GM23248 (cell line): ENCODE measurements at places on chromosomes 11 and 22.

GRCh38 chr11:91296629-91297028, 928.0 kb upstream of the FAT3 start:
- no peak for DNase-seq

DNA sequence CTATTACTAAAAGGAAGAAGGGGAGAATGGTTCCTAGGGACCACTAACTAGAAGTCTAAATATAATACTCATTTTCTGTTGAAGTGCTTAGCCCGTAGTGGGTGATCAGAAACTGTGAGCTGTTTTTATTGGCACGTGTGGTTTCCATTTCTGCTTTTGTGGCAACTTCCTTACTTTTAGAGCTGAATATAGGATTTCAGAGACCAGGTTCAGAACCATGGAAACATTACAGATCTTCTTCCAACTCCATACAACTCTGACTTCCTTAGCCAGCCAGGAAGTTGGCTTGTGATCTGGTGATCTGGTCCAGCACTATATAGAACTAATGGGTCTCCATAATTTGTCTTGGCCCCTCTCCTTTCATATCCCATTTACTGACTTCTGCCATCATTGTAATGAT, 2.6 kb upstream of the ME3 start:
- no peak for DNase-seq

DNA sequence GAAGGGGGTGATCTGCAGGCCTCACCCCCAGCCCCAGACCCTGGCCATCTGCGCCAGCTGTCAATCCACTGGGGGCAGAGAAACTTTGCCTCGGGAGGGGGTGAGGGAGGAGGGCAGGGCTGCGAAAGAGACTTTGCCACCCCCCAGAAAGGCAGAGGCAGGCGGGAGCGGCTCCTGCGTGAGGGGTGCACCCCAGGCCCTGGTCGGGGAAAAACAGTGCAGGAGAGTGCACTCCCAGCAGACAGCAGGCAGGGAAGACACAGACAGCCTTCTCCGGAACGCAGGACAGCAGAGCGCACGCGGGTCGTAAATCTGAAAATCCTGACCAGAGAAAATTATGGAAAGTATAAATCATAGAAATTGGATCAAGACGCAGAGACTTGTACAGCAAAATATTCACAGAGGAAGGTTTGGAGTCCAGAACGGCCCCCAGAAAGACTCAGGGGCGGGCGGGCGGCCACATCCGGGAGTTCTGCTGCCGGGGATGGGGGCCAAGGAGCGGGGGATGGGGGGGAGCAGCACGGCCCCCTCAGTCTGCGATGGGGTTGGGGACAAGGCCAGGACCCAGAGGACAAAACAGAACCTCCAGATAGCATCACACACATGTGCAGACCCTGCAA, 8.0 kb upstream of the MRPL23 start:
- peak; percentile 19 for DNase-seq

DNA sequence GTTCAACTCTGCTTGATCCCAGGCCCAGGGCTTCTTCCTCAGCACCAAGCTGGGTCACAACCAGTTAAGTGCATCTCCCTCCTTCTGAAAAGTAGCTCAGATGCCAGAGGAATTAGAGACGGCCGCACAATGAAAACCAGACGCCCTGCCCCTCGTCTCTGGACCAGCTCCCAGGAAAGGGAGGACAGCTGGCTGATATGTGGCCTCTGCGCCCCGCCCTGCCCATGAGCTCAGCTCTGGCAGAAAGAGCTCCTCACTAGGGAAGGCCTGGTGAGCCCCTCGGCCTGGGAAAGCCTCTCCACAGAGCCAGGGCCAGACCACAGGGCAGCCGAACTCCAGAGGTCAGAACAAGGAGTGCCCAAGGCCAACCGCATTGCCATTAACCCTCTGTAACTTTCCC, 18.1 kb upstream of the SCGB1A1 start:
- DNase-seq = peak; percentile 95

DNA sequence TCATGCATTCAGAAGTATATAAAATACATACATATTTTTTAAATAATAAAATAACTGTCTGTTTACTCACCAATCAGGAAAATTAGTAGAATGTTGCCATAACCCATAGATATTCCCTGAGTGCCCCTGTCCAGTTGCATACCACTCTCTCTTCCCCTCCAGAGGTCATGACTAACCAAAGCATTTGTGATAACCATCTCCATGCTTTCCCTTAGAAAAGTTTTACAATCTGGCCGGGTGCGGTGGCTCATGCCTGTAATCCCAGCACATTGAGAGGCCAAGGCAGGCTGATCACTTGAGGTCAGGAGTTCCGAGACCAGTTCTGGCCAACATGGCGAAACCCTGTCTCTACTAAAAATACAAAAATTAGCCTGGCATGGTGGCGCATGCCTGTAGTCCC, 33.2 kb upstream of the LDHA start:
- DNase-seq = no peak

DNA sequence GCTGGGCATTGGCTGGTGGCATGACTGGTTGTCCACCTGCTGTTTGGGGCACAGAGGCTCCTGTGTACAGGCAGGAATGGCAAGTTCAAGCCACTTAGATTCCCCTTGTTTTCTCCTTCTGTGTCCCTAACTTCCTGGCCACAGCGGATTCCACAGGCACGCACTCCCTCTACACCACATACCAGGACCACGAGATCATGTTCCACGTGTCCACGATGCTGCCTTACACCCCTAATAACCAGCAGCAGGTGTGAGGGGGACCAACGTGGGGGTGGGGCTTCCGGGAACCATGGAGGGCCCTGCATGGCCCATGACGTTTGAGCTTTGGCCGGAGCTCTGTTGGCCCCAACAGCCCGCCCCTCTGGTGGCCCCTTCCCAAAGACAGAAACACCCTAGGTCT, 7.8 kb downstream of the SIPA1 start:
- DNase-seq = no peak

- peak; percentile 50 for DNase-seq
Measured at GRCh38 chr11:65084598-65085375, 765 bp downstream of the ZFPL1 start.

DNA sequence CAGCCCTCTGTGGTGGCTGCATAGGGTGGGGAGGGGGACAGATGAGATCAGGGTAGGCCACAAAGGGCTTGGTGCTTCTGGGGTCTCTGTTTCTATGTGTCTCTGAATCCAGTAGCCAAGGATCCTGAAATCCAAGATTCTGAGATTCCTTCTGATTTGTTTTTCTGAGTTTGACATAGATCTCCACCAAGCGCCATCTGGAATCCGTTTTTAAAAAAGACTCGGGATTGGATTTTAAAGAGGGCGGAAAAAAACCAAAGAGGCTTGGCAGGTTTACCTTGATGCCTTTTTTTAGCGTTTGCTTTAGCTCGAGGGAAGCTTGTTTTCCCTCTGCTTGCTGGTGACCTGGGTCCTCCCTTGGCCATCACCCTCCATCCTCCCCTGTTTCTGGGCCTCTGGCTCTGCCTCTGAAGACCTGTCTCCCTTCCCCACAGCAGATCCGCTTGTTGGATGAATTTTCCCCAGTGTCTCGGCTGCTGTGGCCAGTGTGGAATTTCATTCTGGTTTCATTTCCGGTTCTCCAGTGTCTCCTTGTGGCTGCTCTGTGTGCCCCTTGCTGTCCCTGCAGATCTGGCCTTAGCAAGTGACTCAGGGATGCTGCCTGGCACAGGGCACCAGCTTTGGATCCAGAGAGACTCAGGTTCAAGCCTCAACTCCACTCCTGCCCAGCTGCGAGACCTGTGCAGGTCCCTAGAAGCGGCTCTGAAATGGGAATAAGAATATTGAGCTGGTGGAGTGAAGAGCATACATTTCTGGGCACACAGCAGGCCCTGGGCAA, 15.1 kb downstream of the SYNGR1 start:
- DNase-seq = peak; percentile 38

DNA sequence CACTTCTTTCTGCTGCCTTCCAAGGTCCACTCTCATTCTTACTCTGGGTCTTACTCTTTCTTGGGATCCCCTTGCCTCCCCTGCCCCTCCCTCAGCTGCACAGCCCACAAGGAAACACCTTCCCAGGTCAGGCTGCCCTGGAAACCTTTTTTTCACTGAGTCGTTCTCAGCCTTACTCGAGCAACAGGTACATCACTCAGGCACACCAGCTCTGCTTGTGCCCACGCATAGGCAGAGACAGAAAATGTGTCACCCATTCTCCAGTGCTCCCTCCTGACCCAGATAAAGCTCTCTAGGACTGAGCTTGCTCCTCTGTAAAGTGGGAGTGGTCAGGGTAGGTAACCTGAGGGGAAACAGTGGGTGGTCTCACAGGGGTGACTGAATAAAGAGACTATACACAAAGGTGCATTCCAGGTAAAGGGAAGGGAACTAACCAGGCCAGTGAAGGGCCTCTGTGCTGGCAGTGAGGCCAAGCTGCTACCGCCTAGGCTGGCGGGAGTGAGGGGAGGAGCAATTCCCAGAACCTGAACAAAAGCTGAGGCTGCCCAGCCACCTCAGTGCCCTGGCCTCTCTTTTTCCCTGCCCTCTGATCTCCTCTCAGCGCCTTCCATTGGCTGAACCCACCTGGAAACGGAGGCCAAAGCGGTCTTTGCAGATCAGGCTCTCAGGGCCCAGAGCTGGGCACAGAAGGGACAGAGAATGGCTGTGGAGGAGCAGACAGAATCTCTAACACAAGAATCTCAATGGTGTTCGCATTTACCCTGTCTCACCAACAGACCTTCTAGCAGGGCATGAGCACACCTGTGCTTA, 15.9 kb downstream of the PRG3 start:
- no peak for DNase-seq

- no peak for DNase-seq
Measured at GRCh38 chr11:81135570-81135969, 1598.1 kb downstream of the FAM181B start.

DNA sequence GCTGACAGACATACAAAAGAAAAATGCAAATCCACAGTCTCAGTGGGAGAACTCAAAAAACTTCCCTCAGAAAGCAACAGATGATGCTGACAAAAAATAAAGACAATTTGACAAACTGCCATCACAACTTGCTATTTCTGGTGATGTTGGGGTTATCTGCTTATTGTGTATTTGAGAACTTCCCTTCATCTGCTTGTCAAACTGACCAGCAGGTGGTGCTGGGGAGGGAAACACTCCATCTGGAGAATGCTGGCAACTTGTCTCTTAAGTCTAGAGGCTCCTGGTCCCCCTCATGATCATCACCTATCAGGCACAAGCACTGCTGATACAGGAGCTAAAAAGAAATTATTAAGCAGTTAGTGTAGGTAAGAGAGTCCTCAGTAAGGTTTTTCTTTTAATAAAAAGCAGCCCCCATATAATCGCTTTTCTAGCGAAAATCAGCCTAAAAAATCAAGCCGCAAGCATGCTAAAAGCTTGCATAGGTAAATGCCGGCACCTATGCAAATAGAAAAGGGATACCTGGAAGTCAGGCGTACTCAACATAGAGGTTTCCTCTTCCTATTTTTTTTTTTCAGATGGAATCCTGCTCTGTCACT, 9.8 kb upstream of the FAM111B start:
- peak; percentile 67 for DNase-seq

- peak; percentile 82 for DNase-seq
Measured at GRCh38 chr22:41288245-41288946, 2.4 kb upstream of the RANGAP1 start.

DNA sequence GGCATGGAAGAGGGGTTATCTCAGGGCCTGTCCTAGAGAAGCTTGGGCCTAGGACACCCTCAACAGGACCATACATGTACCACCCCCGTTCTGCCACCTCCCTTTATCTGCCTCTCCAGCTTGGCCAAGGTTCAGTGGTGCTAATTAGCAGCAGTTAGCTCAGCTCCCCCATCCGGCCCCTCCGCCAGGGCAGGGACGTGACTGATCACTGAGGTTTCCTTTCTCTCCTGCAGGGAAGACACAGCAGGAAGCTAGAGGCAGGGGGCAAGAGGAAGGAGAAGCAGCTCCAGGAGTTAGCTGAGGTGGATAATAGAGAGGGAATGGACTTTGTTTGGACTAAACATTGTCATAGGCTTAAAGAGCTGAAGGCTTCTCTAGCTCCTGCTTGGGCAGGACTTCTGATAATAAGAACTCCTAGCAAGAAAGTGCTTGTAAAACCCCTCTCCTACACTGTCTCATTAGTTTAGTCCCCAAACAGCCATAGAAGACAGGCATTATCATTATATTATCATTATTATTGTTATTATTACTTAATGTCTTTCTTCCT, 53.8 kb downstream of the BUD13 start:
- DNase-seq = no peak

- peak; percentile 94 for DNase-seq
Measured at GRCh38 chr22:19962909-19963806, 21.5 kb upstream of the TXNRD2 start.

- no peak for DNase-seq
Measured at GRCh38 chr11:11657218-11657955, 35.6 kb upstream of the GALNT18 start.

DNA sequence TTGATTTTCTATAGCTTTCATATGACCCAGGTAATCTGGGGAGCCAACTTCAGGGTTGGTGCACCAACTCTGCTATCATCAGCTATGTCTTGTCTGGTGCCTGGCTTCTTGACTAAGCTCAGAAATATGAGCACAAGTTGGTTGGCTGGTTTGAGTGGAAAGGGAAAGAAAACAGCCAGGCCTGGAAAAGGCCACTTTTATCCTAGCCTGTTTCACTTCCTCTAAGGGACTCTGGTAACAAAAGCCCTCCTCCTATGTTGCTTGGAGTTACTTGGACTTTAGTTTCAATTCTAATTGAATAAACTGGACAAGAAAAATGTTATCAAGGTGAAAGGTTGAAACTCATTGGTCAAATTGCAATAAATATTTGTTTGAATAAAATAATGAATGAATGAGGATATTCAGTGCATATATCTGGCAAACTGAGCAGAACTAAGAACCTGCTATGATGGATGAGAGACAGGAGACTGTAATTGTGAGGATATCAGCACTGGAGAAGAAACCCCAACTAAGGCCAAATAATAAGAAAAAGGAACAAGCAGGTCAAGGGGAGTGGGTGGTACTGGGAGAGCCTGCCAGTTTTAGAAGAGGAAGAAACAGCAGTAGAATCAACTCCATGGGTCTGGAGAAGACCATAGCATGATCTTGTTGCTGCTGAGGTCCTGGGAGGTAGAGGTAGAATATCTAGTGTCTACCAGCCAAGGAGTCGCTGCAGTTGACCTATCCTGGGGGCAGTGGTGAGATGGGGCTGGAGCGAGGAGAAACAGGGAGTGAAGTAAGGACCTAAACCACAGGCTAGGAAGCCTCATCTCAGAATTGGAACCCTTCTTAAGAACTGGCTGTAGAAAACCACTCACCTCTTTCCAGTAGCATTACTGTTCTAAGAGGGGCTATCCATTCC, 8.2 kb downstream of the ROBO4 start:
- DNase-seq = no peak

- no peak for DNase-seq
Measured at GRCh38 chr22:39097098-39098020, at the start of gene APOBEC3H. Gene APOBEC3H (plus strand): TSS chr22:39097244. CDS start chr22:39100279, 3,035 bp downstream.
